Stimulated activated CD8-positive, alpha-beta memory T cell treated with anti-CD3 and anti-CD28 coated beads, Interleukin-4, amount 100 ng/mL, for 4 hours (primary cell): ENCODE measurements at places on chromosomes 6 and 20.

DNA sequence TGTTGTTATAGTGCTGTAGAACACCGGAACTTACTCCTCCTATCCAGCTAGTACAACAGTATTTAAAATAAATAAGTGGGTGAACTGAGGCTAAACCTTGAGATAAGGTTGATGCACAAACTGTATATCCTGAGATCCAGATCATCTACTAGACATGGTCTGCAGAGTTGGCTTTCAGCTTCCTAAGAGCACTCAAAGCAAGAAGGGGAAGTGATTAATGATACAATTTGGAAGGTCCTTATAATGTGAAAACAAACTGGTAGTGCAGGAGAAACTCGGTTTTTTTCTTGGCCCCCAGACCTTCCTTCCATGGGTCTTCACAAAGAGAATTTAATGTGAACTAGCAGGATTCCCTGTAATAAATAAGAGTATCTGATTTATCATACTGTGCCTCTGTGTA is 27.4 kb upstream of the RREB1 start:
- no peak for DNase-seq

DNA sequence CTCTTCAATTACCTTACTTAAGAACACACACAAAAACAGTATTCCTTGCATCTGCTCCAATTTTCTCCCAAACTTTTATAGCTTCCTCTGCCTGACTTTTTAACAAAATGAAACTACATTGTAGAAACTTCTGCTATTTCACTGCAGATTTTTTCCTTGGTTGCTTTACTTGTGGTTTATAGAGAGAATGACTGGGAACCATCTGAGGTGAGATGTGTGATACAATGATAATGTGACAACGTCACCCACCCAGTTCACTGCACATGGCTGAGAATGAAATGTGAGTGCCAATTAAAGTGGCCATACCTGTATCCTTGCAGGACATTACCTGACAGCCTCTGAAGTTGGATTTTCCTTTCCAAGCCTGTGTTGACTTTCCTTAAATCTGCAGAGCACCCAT is 258.4 kb downstream of the CD83 start:
- no peak for DNase-seq

DNA sequence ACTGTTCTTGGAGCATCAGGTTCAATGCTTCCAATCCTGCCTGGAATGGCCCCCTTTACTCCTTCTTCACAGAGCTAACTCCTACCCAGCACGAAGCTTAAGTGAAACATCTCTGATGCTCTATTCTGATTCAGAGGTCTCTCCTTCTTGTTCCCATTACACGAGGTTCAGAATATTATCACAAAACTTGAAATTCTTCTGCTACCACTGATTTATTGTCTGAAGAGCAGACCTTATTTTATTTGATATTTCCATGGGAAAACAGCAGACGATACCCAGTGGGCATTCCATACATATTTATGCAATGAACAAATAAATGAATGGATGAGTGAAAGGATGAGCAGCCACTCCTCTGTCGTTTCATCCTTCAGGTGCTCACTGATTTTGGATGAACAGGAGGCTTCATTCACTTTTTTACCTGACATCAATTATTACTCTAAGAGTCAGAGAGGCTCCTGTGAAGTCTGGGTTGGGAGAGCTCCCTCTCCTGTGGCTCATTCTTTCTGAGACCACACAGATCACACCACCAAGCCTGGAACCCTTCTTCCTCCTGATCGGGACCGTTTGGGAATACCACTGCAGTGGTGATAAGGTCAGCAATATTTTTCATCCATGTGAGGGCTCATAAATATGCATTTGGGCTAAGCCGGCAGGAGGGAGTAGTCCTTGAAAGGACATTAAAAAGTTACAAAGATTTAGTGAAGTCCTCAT is 25.8 kb downstream of the SMLR1 start:
- no peak for DNase-seq

GRCh38 chr20:58482416-58482815 is 32.8 kb downstream of the APCDD1L start:
- DNase-seq = no peak

DNA sequence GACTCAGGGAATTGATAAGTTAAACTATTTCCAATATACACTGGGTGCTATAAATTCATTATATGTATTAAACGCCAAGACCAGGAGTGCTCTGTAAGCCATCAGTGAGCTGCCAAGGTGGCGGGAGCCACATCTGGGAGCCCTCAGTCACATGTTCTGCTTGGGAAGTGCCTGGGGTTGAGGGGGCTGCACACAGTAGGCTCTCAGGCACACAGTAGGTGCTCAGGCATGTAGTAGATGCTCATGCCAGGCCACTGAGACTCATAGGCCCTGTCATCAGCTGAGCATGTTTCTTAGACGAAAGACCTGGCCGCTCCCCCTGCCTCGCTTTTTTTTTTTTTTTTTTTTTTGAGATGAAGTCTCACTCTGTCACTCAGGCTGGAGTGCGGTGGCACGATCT is 83.3 kb upstream of the BHLHE23 start:
- DNase-seq = no peak

DNA sequence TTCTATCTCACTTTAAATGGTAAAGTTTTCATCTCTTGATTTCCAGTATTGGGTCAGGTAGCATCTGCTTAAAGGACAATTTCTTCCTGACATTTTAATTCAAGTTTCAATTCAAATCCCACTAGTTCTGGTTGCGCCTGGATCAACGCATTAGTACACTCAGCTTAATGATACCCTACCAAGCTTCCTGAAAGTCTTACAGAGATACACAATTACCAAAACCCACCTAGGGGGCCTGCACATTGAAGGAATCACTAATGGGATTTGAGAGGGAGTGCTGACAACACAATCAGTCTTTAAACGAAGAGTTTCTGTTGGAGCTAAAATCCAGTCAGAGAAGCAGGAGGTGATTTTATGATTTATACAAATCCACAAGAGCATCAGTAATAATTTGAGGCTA is 293.0 kb downstream of the PHF3 start:
- DNase-seq = no peak

- no peak for DNase-seq
Measured at GRCh38 chr20:16676891-16677290, 52.9 kb upstream of the SNRPB2 start.

DNA sequence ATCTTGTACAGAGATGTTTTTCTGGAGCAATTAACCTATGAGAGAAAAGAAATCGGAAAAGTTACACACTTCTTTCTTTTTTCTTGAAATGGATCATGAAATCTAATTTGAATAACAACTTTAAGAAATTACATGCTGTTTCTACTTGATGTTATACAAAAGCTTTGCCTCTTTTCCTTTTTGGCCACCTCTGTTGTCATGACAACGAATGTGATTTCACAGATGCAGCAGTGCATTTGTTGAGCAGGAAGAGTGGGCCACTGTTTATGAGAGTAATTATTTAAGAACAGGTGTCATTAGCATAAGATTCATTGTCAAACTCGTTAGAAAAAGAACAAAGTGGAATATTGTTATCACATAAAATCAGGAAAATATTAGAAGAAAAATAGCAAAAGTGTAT is 148.3 kb upstream of the IMPG1 start:
- DNase-seq = no peak

GRCh38 chr6:28743271-28743789 is 180.5 kb downstream of the TRIM27 start:
- DNase-seq = no peak

GRCh38 chr20:53794529-53795115 is 201.0 kb upstream of the ZNF217 start:
- DNase-seq = no peak

GRCh38 chr6:80988286-80988685 is 764.2 kb downstream of the TENT5A start:
- DNase-seq = no peak

- DNase-seq = no peak
Measured at GRCh38 chr20:1119128-1119505, 715 bp downstream of the PSMF1 start.

GRCh38 chr6:70860045-70860444 is 96.8 kb downstream of the B3GAT2 start:
- no peak for DNase-seq

DNA sequence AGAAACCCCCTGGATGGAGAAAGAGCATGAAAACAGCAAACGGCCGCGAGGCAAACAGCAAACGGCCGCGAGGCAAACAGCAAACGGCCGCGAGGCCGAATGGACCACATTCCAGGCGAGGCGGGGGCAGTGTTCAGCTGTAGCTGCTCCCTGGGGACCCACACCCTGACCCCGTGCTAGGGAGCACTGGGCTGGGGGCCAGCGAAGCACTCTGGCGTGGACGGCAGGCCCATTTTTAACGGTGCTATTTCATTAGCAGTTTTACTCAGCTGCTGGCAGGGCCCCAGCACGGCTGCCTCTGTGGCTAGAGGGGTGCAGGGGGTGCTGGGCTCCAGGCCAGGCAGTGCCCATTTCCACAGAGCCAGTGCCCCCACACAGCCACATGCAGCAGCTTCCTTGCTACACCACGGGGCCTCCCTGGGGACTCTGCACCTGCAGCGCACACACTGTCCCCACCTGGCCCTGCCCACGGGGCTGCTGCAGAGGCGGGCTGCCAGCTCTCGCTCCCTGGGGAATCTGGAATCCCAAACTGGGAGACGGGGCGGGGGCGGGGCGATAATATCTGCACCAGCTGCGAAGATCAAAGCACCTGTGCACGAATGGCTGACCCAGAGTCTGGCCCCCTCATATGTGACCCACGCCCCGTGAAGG is 35.6 kb upstream of the SLCO4A1 start:
- no peak for DNase-seq

DNA sequence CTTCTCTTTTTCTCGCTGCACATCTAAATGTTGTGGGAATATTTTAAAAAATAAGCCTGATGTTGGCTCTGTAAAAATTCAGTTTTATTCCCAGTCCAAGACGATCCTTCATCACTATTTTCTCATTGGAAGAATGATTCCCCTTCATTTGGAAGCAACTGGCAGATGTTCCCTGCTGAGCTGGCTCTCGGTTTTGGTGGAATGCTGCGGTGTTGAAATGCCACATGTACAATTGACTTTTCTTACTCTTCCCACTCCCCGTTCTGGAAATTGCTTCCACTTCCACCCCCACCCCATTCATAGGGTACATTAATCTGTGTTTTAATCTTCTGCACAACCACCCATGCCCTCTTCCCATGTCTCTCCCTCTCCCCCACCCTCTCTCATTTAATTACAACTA is 496.3 kb upstream of the MAP3K7 start:
- no peak for DNase-seq

GRCh38 chr20:20665606-20666332 is 46.7 kb downstream of the RALGAPA2 start:
- no peak for DNase-seq

DNA sequence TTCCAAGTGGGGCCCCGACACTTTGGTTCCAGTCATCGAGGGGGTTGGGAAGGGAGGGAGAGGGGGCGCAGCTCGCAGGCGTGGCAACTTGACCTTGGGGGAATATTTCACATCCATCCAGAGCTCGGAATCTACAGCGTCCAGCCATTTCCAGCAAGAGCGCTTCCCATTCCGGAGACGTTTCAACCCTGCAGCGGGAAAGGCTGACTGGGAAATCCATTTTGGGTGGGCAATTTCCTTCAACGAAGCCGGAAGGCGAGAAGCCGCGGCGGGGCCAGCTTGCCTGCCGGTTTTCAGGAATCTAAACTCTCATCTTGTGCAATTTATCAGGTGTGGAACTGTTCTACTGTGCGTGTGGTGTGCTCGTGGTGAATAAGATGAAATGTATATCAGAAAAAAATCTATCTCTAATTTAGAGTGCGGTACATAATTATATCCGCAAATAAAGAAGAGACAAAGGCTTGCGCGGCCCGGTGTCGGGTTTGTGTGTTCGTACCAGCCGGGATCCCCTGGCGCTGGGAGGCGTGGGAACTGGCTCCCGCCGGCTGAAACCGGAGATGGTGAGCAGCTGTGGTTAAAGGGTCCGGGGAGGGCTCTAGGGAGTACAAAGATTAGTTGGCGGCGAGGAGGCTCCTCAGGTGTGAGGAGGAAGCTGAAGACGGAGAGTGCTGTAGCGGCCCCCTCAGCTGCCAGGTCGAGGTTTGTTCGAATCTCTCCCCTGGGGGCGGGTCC is 4.8 kb downstream of the SLC32A1 start:
- DNase-seq = no peak

GRCh38 chr20:53642196-53643030 is 48.8 kb upstream of the ZNF217 start:
- no peak for DNase-seq

GRCh38 chr6:79201143-79201542 is 33.3 kb downstream of the HMGN3 start:
- no peak for DNase-seq

DNA sequence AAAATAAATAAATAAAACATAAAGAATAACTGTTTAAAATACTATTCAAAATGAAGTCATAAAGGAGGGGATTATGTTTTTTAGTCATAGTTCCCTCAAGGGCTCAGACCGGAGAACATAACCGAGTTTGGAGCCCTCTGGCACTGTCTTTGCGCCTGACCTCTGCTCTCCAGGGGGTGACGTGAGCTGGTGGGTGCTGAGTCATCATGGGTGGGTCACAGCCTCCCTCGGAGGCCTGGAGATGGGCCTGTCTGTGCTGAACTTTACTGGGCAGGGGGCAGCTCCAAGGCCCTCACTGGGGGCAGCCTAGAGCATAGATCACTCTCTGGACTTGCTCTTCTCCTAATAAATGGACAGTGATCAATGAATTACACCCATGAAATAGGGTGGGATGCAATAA is 3.1 kb upstream of the MAVS start:
- no peak for DNase-seq
